ENCODE measurements at places on chromosomes 12 and 14. TPM values are rescaled to one million over a fixed set of nuclear protein-coding genes. Genes with fewer than 3 reads are reported as not detected.

Gene THTPA
- total RNA-seq: 3.3 TPM

Gene PPM1H
- 7.2 TPM for total RNA-seq

Gene OAS2
- total RNA-seq: 80.4 TPM

Gene SMOC1
- total RNA-seq: not detected

Gene RERGL
- total RNA-seq: 1.1 TPM

Gene A2M
- total RNA-seq: 74.4 TPM

Gene LRRC43
- 1.4 TPM for total RNA-seq

Gene EGLN3
- 2.9 TPM for total RNA-seq

Gene RAD51B
- total RNA-seq: 9.7 TPM

Gene SPX
- total RNA-seq: 0.63 TPM

Gene TBX3
- 6.8 TPM for total RNA-seq

Gene TOMM20L
- total RNA-seq: not detected

DNA sequence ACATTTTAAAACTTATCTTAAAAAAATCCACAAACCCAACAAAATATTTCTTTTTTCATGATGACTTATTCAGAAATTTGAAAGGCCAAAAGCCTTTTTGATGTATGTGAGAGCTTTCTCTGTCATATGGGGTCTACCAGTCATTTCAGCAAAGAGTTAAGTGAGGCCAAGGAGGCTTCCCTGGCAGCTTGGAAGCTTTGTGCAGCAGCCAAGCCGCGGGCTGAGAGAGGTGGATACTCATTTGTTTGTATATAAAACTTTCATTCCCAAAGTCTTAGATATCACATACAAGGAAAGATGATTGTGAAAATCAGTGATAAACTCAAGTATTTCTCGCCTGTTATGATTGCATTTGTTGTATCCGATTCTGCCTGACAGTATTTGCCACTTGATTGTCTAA lies 48.5 kb upstream of the RNU6-8 start:
- DNase-seq: no peak

- no peak for DNase-seq
These were observed 10.7 kb upstream of the STX2 start for GRCh38 chr12:130849561-130850417.

DNA sequence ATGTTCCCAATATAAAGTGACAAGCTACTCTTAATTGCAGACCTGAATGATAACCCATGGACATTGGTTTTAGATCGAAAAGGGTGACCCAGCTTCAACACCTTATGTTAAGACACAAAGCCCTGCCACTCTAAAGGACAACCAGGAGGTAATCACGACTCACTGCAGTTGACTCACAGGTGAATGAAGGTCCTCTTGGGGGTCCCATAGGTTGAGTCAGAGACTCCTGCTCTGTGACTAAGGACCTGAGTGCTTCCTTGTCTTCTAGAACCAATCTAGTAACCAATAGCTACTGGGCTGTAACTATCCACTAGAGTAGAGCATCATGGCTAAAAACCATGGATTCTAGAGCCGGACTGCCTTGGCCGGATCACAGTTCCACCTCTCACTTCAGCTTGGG lies 73.8 kb downstream of the KCNK10 start:
- no peak for DNase-seq

DNA sequence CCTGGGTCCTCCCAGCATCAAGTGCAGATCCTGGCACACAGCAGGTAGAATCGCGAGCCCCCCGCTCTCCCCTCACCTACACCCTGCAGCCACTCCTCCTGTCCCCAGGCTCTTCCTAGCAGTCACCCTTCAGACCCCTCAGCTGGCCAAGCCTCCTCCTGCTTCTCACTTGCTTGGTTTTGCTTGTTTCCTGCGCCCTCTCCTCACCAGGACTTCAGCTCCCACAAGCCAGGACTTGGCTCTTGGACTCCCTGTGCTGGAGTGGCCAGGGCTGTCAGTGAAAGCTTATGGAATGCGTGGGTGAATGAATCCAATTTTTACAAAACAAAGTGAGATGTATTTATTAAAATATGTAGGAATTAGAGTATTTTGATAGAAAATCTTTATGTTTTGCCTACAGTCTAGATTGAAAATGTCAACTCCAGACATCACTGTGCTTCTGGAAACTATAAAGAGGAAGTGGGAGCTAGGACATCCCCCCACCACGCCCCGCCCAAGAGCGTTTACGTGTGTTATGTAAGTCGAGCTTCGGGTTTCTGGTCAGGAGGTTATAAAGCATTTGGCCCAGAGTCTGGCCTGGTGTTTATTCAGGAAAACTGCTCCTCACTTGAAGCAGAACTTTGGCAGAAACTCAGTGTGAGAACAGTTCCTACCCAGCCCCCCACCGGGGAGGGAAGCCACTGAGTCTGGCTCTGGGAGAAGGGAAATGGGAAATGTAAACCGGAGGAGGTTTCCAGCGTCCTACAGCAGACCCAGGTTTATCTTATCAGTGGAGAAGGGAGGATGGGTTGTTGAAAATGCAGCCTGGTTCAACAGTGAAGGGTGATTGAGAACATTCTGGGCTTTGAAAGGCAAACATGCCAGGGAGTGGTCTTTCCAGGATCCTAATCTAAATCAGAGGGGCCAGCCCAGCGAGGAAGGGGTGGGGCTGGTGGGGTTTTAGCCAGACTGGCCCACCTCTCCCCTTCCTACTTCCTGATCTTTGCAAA lies 8.8 kb downstream of the ALDH2 start:
- DNase-seq: peak; percentile 56

GRCh38 chr14:93764211-93764659 lies 24.1 kb downstream of the PRIMA1 start:
- no peak for DNase-seq

DNA sequence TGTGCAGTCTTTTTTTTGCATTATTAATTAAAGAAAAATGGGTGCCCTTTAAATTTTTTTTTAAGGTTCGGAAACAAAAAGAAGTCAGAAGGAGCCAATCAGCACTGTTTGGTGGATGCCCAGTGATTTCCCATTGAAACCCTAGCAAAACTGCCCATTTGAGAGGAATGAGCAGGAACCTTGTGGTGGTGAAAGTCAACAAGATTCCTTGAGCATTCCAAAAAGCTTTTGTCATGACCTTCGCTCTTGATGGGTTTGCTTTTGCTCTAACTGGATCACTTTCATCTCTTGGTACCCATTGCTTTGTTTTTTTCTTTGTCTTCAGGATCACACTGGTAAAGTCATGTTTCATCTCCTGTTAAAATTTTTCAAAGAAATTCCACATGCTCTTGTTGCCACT lies 54.1 kb downstream of the ADIPOR2 start:
- DNase-seq: no peak

DNA sequence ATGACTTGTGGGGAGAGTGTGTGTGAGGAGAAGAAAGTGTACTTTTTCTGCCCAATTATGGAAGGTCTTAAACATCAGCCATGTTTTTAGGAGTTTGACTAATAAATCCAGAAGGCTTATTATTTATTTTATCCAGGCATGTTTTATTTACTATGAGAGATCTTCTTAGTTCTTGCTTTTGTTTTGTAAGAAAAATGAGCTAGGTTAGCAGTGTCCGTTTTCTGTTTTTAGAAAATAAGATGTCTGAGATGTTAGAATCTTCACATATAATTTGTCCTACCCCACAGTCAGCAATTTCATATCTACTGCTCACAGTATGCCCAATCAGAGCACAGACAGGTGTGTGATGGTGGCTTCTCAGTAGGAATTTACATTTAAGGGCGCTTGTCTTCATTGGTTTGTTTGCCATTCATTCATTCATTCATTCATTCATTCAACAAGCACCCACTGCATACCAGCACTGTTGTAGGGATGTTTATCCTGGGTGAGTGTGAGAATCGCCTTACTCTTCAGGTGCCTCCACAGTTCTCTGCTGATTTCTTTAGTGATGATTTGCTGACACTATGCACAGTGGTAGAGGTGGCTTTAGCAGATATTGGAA lies 83.2 kb downstream of the CRADD start:
- DNase-seq: no peak

- peak; percentile 42 for DNase-seq
These were observed at the start of gene UBE2N for GRCh38 chr12:93441617-93442410. UBE2N (minus strand) TSS chr12:93441947; CDS start chr12:93441884, 63 bp downstream.

DNA sequence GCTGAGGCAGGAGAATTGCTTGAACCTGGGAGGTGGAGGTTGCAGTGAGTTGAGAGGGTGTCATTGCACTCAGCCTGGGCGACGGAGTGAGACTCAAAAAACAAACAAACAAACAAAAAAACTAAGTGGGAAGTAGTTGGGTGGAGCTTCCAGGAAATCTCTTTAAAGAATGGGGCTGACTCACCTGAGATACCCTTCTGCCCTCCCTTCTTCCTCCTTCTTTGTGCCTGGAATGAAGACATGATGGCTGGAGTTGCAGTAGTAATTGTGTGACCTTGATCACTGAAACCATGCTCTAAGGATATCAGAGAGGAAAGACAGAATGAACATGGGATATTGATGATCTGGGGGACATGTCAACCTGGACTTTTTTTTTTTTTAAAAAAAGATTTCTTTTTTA lies 87.6 kb upstream of the MED13L start:
- DNase-seq: no peak

GRCh38 chr12:90229407-90230170 lies 521.0 kb upstream of the ATP2B1 start:
- peak; percentile 72 for DNase-seq

DNA sequence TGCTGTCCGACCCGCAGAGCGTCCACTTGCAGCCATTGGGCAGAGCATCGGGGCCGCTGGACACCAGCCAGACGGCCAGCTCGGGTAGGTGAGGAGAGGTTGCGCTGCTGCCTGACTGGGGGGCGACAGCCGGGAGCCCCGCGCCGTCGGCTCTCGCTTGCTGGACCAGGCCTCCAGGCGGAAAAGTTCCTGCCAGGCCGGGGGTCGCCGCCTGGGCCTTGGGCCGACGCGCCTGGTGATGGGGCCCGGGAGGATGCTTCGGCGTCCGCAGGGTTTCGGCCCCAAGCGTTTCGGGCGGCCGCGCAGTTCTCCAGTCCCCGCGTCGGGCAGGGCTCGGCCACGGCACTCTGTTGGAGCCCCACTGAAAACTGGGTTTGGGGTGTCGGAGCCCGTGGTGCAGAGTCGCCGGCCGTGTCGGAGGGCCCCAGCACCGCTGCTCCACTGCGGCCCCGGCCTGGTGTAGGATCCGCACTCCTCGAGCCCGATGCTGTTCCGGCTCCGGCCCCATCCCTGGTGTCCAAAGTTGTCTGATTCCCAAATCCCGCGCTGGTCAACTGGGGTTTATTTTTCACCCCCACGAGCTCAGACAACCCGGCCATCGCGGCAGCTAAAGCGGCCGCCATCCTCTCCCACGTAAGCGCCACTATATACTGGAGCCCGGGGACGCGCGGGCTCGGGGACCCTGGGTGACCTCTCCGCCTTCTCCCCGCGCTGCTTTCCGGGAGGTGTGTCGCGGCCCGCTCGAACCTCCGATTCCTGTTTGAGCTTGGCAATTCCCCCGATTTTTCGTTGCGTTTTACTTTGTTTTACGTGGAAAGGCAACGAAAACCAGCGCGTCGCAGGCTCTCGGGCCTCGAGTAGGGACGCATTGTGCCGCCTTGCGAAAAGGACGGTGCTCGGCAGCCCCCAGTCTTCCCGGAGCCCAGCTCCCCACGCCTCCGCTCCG lies 872 bp downstream of the VSX2 start:
- no peak for DNase-seq

DNA sequence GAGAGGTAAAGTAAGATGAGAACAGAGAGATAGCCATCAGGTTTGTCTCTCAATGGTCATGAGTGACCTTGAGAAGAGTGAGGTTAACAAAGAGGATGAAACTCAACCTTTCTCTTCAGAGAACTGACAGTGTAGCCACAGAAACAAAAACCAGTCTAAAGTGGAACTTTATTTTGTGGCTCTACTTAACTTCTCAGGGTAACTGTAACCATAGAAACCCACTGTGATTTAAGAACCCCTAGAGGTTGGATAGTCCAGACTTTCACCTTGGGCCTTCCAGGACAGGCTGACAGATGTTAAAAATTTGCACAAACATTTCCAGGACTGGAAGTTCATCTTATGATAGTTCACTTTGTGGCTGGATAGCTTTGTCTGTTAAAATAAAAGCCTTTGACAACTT lies 48.5 kb downstream of the ATP23 start:
- no peak for DNase-seq

DNA sequence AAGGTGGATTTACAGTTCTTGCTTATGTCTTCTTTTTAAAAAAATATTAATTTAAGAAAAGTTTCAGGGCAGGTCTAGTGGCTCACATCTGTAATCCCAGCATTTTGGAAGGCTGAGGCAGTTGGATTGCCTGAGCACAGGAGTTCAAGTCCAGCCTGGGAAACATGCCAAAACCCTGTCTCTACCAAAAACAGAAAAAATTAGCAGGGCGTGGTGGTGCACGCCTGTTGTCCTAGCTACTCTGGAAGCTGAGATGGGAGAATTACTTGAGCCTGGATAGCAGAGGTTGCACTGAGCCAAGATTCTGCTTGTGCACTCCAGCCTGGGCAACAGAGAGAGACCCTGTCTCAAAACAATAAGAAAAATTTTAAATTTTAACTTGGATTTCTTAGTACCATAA lies 5.4 kb upstream of the TAS2R46 start:
- no peak for DNase-seq

GRCh38 chr12:30144777-30145683 lies 361.3 kb upstream of the TMTC1 start:
- no peak for DNase-seq

DNA sequence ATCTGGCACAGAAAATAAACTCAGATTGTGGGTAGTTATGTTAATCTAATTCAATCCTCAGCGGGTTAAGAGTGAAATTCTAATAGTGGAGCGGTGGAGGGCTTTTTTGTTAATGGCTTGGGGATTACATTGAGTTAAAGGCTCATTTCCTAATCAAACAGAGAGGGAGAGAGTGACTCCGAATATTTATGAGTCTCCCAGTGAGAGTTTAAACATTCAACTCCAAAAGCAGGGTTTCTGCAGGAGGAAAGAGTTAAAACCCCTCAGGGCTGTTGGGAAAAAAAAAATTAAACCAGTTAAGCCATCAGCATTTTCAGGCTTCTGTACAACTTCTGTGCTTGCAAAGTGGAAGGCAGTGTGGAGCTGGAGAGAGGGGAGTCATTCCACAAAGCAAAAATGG lies 62.1 kb upstream of the ESRRB start:
- no peak for DNase-seq

- DNase-seq: no peak
These were observed 14.8 kb upstream of the RIC8B start for GRCh38 chr12:106759526-106760183.

GRCh38 chr12:53781228-53781801 lies 29.5 kb upstream of the CISTR start:
- DNase-seq: no peak

- no peak for DNase-seq
These were observed 28.6 kb downstream of the SLC2A14 start for GRCh38 chr12:7844116-7844515.

- no peak for DNase-seq
These were observed 30.3 kb downstream of the DMAC2L start for GRCh38 chr14:50342221-50343078.

DNA sequence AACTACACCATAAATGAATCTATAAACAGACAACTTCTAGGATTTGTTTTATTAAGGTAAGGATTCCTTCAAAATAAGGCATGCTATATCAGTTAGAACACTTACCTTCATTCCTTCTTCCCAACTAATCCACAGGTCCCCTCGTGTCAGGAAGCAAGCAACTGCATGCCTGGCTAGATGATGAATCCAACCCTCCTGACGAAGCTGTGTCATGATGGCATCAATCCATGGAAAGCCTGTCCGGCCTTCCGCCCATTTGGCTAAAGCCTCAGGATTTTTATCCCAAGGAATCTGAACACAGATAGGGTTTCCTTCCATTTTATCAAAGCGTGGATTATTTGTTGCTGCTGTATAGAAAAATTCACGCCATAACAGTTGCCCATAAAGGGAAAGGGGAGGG lies 12.5 kb upstream of the MTERF2 start:
- no peak for DNase-seq
